ENCODE measurements at places on chromosomes 16 and 17. TPM values are rescaled to one million over a fixed set of nuclear protein-coding genes. Genes with fewer than 3 reads are reported as not detected.

Gene APOBR
- total RNA-seq: 1.8 TPM

DNA sequence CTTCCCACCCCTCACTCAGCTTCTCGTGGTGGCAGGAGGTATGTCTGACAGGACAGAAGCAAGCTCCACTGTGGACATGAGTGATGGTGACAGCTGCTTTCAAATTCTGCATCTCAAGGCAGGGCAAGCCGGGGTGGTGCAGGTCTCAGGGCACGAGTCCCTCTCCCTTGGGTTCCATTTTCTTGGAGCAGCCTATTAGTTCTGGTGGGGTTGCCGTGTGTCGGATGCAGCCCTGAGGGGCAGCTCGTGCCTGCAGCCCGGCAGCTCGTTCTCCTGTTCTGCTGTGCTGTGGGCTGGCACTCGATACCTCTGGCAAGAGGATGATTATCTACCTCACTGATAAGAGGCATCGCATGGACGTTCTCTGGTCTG lies 16.5 kb upstream of the CLEC18C start:
- H3K27ac ChIP-seq: no peak overlapping the region
- DNase-seq: peak; percentile 91
- peaks cover 90% of the 10 kb centered on the region for H3K36me3 ChIP-seq
- no peaks in the 10 kb centered on the region for H3K27me3 ChIP-seq
- no peak overlapping the region for H3K4me3 ChIP-seq
- no peaks in the 10 kb centered on the region for H3K4me1 ChIP-seq

DNA sequence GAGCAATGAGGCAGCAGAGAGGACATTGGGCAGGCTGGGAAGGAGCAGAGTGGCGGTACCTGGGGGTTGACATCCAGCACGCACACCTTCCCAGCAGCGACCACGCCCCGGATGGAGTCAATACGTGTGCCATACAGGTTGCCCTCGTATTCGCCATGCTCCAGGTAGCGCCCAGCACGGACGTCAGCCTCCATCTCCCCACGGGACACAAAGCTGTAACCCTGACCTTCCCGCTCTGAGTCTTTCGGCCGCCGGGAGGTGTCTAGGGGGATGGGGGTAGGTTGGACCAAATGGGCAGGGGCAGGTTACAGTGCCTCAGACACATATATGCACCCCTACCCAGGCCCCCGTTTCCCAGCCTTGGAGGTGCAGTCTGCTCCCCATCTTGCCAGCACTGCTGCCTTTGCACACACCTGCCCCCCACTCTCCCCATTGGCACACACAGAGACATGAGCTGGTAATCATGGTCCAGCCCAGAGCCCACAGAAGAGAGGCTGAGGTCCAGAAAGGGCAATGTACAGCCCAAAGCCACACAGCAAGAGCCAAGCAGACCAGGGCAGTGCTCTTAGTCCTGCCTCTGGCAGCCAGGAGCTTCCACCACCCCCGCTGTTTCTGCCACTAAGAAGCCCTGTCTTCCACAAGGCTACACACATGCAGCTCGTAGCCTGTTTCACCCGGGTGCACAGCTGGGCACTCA lies 27.5 kb downstream of the MPP2 start:
- no peak for DNase-seq
- H3K27me3 ChIP-seq: no peaks in the 10 kb centered on the region
- H3K4me3 ChIP-seq: no peak overlapping the region
- peaks cover 9% of the 10 kb centered on the region for H3K4me1 ChIP-seq
- no peak overlapping the region for H3K27ac ChIP-seq
- peaks cover 53% of the 10 kb centered on the region for H3K36me3 ChIP-seq

DNA sequence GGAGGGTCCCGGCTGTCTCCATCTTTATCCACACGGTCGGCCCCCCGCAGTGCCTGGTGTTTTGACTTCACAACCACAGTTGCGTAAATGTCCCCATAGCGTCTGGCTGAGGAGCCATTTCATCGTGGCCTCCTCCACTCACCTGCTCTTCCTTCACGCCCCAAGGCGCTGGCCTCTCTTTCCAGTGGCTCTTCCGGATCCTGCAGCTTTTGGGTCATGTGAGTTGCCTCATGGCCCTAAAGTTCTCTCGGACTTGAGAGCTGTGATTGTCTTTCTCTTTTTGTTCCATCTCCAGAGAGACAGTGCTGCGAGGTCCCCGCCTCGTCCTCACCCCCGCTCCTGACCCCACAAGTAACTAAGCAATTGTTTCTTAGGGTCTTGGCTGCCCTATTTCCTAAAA lies 22.7 kb downstream of the FLYWCH1 start:
- no peak for DNase-seq
- H3K27me3 ChIP-seq: no peaks in the 10 kb centered on the region
- H3K4me1 ChIP-seq: no peaks in the 10 kb centered on the region
- no peak overlapping the region for H3K4me3 ChIP-seq
- H3K27ac ChIP-seq: no peak overlapping the region
- H3K36me3 ChIP-seq: peaks cover 93% of the 10 kb centered on the region
